Germinal center (tissue), 1 donor: ENCODE measurements at places on chromosomes 3 and 15.

- DNase-seq: no peak
These were observed 129.1 kb upstream of the MBNL1 start for GRCh38 chr3:152139651-152140050.

DNA sequence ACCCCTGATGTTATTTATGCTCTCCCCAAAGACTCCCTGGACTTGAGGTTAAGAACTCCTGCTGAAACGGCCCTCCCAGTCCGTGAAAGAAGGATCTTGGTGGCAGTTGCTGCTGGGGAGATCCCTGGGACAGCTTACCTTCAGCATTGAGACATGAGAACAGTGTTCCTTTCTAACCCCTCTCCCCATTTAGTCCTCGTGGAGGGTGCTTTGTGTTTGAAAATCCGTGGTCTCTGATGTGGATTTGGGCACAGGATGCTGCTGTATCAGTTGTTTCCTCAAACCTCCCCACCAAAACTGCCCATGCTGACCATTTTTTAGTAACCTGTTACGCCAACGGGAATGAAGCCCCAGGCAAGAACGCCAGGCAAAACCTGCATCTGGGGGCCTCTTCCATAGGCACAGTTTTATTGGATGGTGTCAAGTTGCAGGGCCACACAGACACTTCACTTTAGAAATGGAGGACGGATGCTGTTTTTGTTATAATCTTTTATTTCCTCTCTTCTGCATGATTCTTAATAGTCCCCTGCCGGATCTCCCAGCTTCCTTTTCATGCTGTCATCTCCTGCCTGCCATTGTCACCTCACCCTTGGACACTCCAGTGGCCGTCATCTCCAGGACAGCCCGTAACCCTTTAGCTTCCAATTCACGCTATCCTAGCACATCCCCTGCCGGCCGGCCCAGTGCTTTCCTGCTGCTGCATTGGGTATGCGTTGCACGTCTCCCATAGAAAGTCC lies 31.7 kb upstream of the CEMIP start:
- no peak for DNase-seq

DNA sequence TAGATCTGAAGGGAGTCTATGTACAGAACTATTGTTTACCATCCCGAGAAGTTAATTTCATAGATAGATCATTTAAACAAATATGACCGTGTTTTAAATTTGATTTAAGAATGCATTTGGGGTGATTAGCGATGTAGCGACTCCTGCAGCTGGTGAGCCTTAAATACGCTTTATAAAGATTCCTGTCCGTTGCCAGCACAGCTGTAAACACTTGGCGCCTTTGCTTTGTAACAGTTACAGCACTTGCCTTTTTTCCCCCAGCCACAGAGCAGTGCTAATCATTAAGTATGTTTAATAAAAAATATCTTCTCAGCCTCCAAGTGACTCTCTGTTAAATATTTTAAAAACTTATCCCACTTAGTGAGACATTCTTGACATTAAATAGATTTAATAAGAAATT lies 333.8 kb downstream of the FEZF2 start:
- DNase-seq: no peak

DNA sequence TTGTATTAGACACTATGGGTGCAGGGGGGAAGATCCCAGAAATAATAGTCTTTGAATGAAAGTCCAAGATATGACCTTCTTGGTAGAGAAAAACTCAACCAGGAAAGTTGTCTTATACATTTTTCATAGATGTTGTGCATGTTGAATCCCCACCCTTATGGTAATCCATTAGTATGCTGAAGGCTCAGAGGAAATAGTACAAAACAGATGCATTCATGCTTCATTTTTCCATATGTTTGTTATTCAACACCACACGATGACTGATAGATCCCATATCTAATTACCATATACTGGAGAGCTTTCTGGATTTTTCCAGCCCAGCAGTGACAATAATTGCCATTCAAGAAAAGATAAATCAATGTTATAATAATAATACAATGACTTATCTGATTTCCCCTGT lies 487.4 kb downstream of the FGF12 start:
- no peak for DNase-seq

- no peak for DNase-seq
These were observed 22.6 kb upstream of the IP6K2 start for GRCh38 chr3:48739617-48739954.

- DNase-seq: no peak
These were observed 107.0 kb downstream of the ALCAM start for GRCh38 chr3:105473521-105474223.

- no peak for DNase-seq
These were observed at the start of gene SLCO2A1 for GRCh38 chr3:134029734-134030378. TSS of gene SLCO2A1 (minus strand) at chr3:134029925. CDS start at chr3:134029802, 123 bp downstream.

GRCh38 chr3:60708191-60708975 lies 542.9 kb downstream of the FHIT start:
- no peak for DNase-seq
